ENCODE measurements at places on chromosomes 5 and 9.

- no peaks in the 10 kb centered on the region for H3K36me3 ChIP-seq
- DNase-seq = no peak
- peaks cover 14% of the 10 kb centered on the region for H3K27me3 ChIP-seq
- H3K27ac ChIP-seq = no peak overlapping the region
- H3K4me1 ChIP-seq = no peaks in the 10 kb centered on the region
Observed at GRCh38 chr5:147519380-147519779, 9.5 kb upstream of the DPYSL3 start.

DNA sequence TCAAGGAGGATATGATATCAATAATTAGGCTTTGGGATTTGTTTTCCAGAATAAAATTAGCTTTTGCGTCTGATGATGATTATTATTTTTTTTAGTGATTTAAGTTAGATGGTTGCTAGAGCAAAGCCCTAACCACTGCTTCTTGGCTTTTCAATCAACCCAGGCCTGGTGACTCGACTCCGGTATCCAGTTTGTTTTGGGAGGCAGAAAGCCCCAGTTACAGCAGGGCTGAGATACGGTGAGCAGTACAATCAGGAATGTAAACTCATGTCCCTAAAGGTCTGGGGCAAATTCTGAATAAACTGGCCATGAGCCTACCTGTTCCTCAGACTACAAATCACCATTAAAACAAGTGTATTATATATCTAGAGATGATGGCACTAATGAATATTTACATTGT is 24.4 kb upstream of the CYFIP2 start:
- DNase-seq = no peak
- no peaks in the 10 kb centered on the region for H3K36me3 ChIP-seq
- no peaks in the 10 kb centered on the region for H3K27me3 ChIP-seq
- no peak overlapping the region for H3K27ac ChIP-seq
- H3K4me3 ChIP-seq = no peak overlapping the region
- H3K4me1 ChIP-seq = no peaks in the 10 kb centered on the region

DNA sequence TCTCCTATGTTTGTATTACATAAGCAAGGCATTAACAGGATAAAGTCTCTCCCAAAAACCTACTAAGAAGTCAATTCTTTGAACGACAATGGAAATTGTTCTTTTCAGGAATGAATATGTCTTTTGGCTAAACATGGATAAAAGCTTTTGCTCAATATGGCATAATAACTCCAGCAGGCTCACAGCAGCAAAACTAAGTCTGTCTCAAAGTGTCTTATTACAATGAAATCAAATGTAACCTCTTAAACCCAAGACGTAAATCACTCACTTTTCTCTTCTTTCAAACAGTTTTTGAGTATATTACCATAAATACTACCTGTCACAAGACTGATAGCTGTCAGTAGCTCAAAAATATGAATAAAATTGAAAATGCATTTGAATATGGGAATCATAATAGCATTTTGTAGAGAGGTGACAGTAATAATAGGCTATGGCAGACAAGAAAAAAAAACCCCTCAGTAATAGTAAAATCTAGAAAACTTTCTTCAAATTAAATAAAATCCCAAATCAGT is 41.7 kb upstream of the EFNA5 start:
- no peak overlapping the region for H3K27ac ChIP-seq
- H3K4me3 ChIP-seq = no peak overlapping the region
- H3K36me3 ChIP-seq = peaks cover 6% of the 10 kb centered on the region
- H3K4me1 ChIP-seq = no peaks in the 10 kb centered on the region
- no peak for DNase-seq

DNA sequence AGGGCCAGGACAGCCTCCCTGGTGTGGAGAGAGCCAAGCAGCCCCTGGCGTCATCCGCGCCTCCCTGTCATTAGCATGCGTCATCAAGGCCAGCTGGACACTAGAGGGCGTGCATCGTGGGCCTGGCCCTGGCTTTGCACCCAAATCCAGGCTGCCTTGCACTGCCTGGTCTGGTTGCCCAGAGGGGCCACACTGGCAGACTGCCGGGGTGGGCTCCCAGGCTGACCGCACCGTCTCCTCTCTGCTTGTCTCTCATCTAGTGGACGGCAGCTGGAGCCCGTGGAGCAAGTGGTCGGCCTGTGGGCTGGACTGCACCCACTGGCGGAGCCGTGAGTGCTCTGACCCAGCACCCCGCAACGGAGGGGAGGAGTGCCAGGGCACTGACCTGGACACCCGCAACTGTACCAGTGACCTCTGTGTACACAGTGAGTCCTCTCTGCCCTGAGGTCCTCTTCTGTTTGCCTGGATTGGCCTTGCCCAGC is 29.0 kb downstream of the HK3 start:
- H3K36me3 ChIP-seq = no peaks in the 10 kb centered on the region
- H3K27ac ChIP-seq = no peak overlapping the region
- H3K27me3 ChIP-seq = peaks cover 61% of the 10 kb centered on the region
- H3K4me3 ChIP-seq = no peak overlapping the region
- no peak for DNase-seq

DNA sequence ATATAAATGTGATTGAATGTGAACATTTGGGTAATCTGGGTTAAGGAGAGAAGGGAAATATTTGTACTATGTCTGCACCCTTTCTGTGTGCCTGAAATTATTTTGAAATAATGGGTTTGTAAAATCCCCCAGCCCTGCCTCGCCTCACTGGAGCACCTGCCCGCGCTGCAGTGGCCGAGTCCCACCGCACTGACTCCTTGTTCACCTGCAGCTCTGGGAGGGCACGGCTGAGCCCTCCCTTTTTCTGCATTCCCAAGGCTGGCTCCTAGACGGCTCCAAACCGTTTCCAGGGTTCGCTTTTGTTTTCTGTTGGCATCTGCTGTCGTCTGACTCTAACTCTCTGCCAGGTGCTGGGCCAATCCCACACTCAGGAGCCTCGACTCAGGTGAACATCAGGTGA is 17.6 kb upstream of the PPP1R26 start:
- DNase-seq = no peak
- H3K36me3 ChIP-seq = no peaks in the 10 kb centered on the region
- H3K4me1 ChIP-seq = no peaks in the 10 kb centered on the region
- H3K27me3 ChIP-seq = peaks cover 1% of the 10 kb centered on the region

DNA sequence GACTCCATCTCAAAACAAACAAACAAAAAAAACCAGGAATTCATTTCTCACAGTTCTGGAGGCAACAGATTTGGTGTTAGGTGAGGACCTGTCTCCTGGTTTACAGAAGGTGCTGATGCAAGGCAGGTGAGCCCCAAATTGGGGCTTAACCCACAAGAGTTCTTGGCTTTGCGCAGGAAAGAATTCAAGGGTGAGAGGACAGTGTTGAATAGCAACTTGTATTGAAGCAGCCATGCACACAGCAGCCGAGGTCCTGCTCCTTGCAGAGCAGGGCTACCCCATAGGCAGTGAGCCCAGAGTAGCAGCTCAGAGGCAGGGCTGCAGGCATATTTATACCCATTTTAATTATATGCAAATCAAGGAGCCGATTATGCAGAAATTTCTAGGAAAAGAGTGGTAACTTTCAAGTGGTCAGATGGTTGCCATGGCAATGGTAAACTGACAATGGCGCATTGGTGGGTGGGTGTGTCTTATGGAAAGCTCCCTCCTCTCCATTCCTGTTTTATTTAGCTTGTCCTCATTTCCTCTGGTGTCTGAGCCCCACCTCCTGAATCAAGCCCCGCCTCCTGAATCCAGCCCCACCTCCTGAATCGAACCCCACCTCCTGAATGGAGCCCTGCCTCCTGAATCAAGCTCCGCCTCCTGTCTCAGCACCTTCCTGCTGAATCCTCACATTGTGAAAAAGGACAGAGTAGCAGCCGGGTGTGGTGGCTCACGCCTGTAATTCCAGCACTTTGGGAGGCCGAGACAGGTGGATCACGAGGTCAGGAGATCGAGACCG is 34.5 kb upstream of the COL5A1 start:
- no peak overlapping the region for H3K27ac ChIP-seq
- peaks cover 43% of the 10 kb centered on the region for H3K4me1 ChIP-seq
- no peaks in the 10 kb centered on the region for H3K27me3 ChIP-seq
- DNase-seq = no peak

DNA sequence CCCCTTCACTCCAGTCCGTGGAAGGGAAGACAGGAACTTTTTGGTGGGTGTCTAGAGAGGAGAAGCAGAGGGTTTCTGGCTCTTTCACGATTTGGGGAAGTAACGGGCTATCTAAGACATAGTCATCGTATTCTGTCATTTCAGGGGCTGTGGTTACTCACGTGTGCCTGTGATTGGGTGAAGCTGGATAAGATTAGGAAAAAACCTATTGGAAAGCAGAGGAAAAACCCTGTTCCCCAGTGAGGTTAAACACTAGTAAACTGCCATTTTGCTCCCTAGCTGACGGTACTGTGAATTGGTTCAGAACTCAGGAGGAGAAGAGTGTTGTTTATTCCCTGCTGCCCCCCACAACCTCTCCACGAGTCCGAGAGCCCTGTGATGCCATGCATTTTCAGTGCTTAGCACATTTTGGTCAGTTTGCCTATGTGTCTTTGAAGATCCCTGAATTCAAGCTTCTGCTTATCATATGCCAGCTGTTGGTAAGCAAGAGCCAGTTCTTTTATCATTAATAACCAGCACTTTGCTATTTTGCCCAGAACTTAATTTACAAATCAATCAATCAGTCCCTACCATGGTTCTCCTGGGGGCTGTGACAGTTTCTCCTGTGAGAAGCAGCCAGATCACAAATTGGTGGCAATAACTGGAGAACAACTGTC is 45.1 kb upstream of the ROR2 start:
- no peaks in the 10 kb centered on the region for H3K36me3 ChIP-seq
- peaks cover 7% of the 10 kb centered on the region for H3K4me1 ChIP-seq
- no peak overlapping the region for H3K27ac ChIP-seq
- peaks cover 3% of the 10 kb centered on the region for H3K27me3 ChIP-seq
- no peak for DNase-seq

DNA sequence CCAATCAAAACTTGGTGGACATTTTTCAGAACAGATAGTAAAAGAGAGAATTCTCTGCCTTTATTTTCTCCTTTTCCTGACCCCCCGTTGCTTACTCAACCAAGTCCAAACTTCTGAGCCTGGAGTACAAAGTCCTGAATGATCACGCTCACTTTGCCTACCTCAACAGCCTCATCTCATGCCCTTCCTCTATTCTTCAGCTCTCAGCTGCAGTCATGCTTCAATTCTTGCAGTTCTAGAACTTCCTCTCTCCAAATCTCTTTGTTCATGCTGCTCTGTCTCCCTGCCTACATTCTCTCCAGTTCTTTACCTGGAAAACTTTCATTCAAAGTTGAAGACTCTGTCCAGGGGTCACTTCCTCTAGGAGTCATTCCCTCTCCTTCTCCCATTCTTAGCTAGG is 398.5 kb upstream of the SLC24A2 start:
- no peak overlapping the region for H3K27ac ChIP-seq
- H3K4me1 ChIP-seq = no peaks in the 10 kb centered on the region
- peaks cover 3% of the 10 kb centered on the region for H3K27me3 ChIP-seq
- H3K4me3 ChIP-seq = no peak overlapping the region
- no peaks in the 10 kb centered on the region for H3K36me3 ChIP-seq

- H3K36me3 ChIP-seq = peaks cover 49% of the 10 kb centered on the region
- H3K27me3 ChIP-seq = no peaks in the 10 kb centered on the region
- no peak for DNase-seq
- peaks cover 10% of the 10 kb centered on the region for H3K4me1 ChIP-seq
- no peak overlapping the region for H3K4me3 ChIP-seq
Observed at GRCh38 chr9:114348261-114348905, 18.7 kb downstream of the ORM2 start.

DNA sequence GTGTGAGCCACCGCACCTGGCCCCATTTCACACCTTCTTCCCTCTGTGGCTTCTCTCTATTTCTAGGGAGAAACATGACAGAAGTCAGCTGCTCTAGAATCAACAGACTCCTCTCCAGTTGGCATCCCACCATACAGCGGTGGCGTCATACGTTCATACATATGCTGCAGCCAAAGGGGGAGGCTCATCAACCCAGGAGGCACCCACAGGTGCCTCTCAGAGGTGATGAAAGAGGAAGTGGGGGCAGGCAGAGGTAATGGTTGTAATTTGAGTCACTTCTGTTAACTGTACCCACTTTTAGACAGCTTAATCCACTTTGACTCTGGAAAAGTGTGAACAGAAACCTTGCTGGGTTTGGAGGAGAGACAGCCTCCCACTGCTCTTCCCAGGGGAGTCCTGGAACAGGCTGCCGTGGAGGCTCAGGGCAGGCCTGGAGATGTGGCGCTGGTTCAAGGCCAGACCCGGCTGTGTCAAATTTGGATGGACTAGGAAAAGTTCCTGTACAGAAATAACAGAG is 47.3 kb upstream of the SUB1 start:
- H3K36me3 ChIP-seq = no peaks in the 10 kb centered on the region
- DNase-seq = no peak
- H3K4me1 ChIP-seq = no peaks in the 10 kb centered on the region
- H3K27me3 ChIP-seq = no peaks in the 10 kb centered on the region

- no peaks in the 10 kb centered on the region for H3K27me3 ChIP-seq
- no peak overlapping the region for H3K27ac ChIP-seq
- H3K4me3 ChIP-seq = no peak overlapping the region
- H3K36me3 ChIP-seq = peaks cover 13% of the 10 kb centered on the region
- no peak for DNase-seq
Observed at GRCh38 chr9:111657051-111657450, 4.4 kb upstream of the GNG10 start.

DNA sequence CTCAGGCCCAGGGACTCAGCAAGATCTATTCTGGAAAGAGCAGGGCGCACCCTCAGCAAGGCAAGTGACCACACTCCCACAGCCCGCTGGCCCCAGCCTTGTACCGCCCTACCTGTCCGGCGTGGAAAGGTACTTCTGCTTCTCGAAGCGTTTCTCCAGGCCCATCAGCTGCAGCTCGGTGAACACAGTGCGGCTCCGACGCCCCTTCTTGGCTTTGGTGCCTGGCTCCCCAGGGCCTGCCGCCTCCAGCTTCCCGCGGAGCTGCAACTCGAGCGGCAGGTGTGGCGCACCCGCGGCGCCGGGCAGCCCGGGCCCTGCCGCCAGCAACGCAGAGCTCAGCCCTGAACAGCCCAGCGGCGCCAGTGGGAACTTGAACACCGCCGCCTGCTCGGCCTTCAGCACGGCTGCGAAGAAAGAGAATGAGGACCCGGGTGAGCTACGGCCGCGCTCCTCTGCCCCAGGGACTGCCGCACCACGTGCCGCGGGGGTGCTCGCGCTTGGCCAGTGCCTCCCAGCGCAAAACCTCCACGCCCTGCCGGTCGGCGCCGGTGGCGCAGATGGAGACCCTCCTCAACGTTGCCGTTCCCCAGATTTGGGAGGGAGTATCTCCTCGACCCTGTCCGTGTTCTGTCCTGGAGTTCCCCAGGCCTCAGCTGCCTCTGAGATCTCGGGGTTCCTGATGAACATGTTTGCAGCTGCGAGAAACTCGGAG is 2.2 kb downstream of the BARX1 start:
- H3K4me3 ChIP-seq = peak overlapping the region; percentile 46
- peaks cover 3% of the 10 kb centered on the region for H3K36me3 ChIP-seq
- peaks cover 91% of the 10 kb centered on the region for H3K27me3 ChIP-seq
- H3K4me1 ChIP-seq = peaks cover 40% of the 10 kb centered on the region
- no peak for DNase-seq

- peak overlapping the region; percentile 62 for H3K4me3 ChIP-seq
- H3K4me1 ChIP-seq = peaks cover 13% of the 10 kb centered on the region
- H3K27me3 ChIP-seq = peaks cover 85% of the 10 kb centered on the region
- H3K36me3 ChIP-seq = no peaks in the 10 kb centered on the region
- no peak overlapping the region for H3K27ac ChIP-seq
Observed at GRCh38 chr9:109640580-109641371, 139.2 kb upstream of the PALM2AKAP2 start.

GRCh38 chr5:90571147-90571773 is 12.7 kb downstream of the ADGRV1 start:
- H3K4me1 ChIP-seq = no peaks in the 10 kb centered on the region
- no peak for DNase-seq
- no peaks in the 10 kb centered on the region for H3K27me3 ChIP-seq
- H3K27ac ChIP-seq = no peak overlapping the region
- no peak overlapping the region for H3K4me3 ChIP-seq
- H3K36me3 ChIP-seq = peaks cover 17% of the 10 kb centered on the region

All from mesothelial cell of epicardium (in vitro differentiated cells).